Left colon (tissue), 2 donors: ENCODE measurements at places on chromosomes 1 and 21. TPM values are rescaled to one million over a fixed set of nuclear protein-coding genes. Genes with fewer than 3 reads are reported as not detected.

DNA sequence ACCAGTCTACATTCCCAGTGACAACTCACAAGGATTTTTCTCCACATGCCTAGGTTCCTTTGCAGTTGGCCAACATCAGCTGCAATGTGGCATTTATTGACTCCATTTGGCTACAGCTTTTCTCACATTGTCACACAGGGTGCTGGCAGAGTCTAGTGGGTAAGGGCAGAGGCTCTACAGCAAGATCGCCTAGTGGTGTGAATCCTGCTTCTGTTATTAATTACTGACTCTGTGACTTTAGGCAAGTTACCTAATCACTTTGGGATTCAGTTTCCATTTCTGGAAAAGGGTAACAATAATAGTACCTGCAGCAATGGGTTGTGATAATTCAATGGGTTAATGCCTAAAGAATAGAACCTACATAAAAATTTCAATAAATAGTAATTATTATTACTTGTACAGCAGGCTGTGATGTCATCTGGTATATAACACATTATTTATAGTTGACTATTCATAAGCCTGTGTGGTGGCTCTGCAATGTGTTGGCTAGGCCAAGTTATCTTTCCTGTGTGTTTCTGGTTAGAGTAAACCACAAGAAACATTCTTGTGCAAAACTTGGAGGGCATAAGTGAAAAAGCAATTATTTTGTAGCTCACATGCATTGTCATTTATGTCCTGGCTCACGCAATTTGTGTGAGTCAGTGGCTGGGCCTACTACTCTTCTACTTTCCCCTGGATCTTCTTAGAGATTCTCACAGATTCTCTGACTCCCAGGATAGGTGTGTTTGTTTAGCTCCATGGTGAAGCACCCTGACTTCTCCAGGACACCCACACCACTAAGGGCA is 59.5 kb downstream of the PTGS2 start:
- DNase-seq, result no peak

DNA sequence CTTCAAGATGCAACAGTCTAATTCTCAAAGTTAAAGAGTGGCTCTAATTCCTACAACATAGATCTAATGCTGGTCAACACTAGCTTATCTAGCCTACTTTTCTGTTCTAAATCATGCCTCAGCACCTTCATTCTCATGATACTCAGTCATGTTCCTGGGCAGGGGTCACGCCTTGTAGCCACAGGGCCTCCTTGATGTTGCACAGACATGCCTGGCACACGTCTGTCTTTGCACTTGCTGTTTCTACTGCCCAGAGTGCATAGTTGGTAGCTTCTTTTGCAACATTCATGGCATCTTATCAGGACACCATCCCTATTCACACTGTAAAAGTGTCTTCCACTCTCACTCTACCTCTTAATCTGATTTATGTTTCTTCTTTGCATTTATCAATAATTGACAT is 76.6 kb downstream of the TBX15 start:
- no peak for DNase-seq

- no peak for DNase-seq
These were observed 30.6 kb upstream of the BACE2 start for GRCh38 chr21:41137401-41137800.

GRCh38 chr1:223248001-223248769 is 105.1 kb upstream of the TLR5 start:
- no peak for DNase-seq

- peak; percentile 65 for DNase-seq
These were observed 4.5 kb downstream of the KCNJ9 start for GRCh38 chr1:160085686-160086455.

- no peak for DNase-seq
These were observed 33.4 kb downstream of the QSOX1 start for GRCh38 chr1:180188091-180188506.

NLRP3 gene
- total RNA-seq, result 0.61 TPM

IFI44L gene
- total RNA-seq, result 3.0 TPM

GPR37L1 gene
- 0.76 TPM for total RNA-seq
